Lung microvascular endothelial cell (primary cell): ENCODE measurements at places on chromosomes 1 and 21. TPM values are rescaled to one million over a fixed set of nuclear protein-coding genes. Genes with fewer than 3 reads are reported as not detected.

- no peak for DNase-seq
Observed at GRCh38 chr1:223645903-223646302, 19.6 kb downstream of the CAPN8 start.

- DNase-seq = no peak
Observed at GRCh38 chr1:210598135-210598652, 269.5 kb downstream of the HHAT start.

- peak; percentile 6 for DNase-seq
Observed at GRCh38 chr1:181386340-181386739, 97.0 kb upstream of the CACNA1E start.

DNA sequence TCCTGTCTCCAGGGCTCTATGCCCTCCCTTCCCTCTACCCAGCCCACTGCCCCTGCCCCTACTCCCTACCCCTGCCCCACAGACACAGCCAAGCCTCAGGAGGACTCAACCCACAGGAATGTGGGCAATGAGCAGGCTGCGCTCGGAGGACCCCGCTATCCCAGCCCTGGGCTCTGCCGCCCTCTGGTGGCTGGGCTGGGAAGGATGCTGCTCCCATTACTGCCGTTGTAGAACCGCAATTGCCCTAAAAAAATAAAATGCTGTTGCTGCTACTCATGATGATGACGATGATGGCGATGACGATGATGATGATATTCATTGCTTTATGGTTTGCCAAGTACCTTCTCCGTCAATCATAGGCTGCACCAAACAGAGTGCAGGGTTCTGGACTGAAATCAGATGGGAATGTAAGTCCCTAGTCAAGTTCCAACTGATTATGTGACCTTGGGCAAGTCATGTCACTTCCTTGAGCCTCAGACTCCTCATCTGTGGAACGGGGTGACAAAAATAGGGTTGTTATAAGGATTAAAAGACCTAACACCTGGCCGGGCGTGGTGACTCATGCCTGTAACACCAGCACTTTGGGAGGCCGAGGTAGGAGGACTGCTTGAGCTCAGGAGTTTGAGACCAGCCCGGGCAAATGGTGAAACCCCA is 24.6 kb downstream of the ARHGEF19 start:
- DNase-seq = peak; percentile 80

GRCh38 chr1:202568410-202568809 is 141.8 kb downstream of the SYT2 start:
- no peak for DNase-seq

GRCh38 chr1:216119600-216119999 is 303.6 kb downstream of the USH2A start:
- DNase-seq = peak; percentile 0

GRCh38 chr1:207891148-207891547 is 19.8 kb downstream of the CD34 start:
- DNase-seq = peak; percentile 60

- no peak for DNase-seq
Observed at GRCh38 chr1:40004857-40005256, 35.7 kb upstream of the CAP1 start.

GRCh38 chr1:31127266-31127665 is 61.7 kb upstream of the PUM1 start:
- DNase-seq = no peak

- peak; percentile 83 for DNase-seq
Observed at GRCh38 chr1:9784508-9785133, 39.1 kb downstream of the CLSTN1 start.

- no peak for DNase-seq
Observed at GRCh38 chr1:209780268-209780667, 4.1 kb downstream of the C1orf74 start.

GRCh38 chr1:221327954-221328353 is 413.9 kb downstream of the DUSP10 start:
- DNase-seq = peak; percentile 8

DNA sequence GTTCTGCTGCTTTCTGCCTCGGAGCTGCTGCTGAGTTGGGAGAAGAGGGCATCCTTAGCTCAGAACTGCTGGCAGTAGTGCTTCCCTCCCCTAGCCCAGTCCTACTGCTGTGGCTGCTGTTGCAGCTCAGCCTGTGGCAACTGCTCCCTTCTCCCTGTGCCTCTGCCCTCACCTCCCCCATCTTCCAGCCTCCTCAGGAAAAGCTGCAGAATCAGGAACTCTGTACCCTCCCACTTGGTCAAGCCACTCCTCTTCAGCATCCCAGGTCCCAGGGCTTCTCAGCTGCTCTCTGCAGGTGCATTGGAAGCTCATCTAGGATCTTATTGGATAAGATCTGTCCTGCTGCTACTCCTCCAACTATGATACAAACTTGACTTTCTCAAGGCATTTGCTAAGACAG is 316.7 kb downstream of the BRINP2 start:
- DNase-seq = no peak

GRCh38 chr1:66316464-66317247 is 217.3 kb upstream of the SGIP1 start:
- DNase-seq = peak; percentile 69

DNA sequence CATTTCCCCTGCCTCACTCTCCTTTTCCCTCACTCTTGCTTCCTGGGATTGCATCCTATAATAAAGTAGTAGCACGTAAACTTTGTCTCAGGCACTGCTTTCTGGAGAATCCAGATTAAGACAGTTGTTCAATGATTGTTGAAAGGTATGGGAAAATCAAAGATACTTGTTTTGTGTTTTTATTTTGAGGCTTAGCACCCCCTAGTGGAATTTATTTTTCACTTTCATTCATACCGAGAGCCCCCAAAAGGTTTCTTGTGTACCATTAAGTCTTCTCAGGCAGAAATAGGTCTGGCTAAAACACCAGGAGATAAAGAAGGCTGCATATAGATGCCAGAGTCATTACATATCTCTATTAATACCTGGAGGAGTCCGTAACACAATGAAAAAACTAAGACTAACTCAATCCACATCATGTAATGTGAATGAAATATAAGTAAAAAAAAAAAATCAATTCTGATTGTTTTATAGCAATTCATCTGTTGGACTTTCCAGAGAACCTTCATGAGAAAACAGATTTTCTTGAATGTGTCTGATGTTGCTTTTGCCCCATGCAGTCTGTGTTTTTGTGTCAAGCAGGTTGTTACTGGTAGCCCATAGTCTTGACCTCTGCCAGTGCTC is 103.5 kb downstream of the RPE65 start:
- peak; percentile 51 for DNase-seq

DNA sequence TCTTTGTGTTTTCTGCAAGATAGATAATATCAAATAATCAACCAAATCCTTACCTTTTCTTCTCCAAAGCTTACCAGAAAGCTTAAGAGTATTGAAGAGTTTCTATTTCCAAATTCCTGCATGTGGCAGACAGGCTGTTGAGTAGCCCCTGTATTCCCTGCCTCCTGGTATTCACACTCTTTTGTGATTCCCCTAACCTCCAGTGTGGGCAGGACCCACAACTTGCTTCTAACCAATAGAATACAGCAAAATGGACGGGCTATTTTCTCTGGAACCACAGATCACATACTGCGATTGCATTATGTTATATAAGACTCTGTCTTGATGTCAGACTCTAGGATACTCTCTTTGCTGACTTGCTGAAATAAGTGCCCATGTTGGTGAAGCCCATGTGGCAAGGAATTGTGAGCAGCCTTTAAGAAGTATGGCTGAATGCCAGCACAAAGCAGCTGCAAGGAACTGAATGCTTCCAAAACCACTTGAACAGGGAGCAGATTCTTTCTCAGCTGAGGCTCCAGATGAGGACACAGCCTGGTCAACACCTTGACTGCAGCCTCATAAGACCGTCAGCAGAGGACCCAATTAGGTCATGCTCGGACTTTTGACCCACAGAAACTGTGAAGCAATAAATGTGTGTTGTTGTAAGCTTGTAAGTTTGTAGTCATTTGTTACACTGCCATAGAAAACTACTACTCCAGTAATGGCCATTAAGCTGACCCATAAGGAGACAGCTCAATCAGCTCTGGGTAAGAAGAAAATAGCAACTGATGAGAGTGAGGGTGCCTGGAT is 47.9 kb upstream of the PLXNA2 start:
- no peak for DNase-seq

DNA sequence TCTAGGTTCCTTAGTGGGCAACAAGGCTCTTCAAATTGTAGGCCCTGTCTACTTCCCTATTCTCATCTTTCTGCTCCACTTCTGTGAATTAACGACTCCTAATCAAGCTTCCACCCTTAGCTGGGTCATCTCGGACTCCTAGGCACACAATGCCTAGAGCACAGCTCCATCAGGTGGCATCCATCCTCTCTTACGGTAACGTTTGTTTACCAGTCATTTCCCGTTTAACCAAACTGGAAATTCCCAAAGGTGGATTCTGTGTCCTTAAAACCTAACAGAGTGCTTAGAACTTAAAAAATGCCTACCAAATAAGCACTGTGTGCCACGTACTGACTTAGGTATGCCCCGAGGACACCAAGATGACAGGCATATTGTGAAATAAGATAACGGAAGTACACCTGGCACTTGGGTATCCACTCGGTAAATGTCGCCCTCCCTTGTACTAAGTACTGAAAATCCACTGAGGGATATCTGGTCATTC is 1.5 kb downstream of the PARP1 start:
- no peak for DNase-seq

DNA sequence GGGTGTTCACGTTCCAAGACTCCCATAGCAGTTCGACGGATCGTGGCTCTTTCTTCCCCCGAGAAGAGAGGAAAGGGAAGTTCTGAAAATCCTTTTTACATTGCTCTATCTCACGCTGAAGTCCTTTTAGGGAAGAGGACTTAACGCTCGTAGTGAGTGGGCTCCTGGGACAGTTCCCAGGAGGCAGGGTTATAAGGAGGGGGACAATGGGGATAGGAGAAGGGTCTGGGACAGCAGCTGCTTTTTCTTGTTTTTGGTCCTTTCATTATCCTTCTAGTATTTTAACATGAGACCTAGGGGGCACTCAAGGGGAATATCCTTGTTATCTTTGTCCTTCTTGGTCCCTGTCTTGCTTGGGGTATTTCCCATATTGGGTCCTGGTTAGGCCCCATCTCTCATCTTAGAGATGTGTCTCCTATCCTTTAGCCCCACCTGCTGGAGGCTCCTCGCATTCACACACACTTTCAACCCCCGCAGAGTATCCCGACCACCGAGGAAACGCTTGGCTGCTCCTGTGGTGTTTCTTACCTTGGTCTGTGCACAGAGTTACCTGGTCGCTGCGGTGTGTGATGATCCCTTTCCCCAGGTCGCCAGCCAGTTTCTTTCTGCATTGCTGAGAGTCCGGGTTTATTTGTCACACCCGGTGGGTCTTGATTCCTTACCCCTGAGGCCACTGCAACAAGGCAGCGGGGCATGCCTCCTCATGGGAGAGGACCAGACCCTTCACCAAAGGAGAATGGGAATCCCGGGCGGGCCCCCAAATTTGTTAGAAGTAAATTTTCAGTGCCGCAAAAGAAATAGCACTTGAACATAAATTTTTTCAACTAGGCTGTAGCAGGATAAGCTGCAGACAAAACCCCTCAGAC is 29.7 kb downstream of the SCCPDH start:
- DNase-seq = peak; percentile 74

DNA sequence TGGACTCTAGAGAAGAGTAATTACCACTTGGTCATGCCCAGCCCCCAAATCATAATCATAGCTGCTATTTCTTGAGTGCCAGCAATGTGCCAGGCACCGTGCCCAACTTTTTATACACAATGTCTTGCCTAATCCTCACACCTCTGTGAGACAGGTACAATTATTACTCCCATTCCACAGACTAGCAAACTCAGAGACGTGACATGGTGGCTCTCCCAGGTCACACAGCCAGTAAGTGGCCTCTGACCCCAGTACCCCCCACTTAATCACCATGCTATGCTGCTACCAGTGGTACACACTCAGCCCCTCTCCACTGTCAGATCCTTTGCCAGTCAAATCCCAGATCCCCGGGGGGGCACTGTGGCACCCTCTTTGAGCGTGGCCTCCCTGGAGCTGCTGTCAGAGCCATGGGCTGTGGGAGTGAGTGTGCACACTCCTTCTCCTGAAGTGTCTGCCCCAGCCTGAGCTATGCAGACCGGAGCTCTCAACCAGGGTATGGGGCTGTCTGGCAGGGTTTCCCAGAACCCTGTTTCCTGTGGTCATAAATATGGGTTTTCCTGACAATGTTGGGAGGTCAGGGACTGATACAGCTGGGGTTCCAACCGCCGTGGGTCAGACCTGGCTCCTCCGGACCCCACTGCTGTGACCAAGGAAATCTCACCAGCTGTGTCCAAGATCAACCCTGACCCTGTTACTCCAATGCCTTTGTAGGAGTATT is 51.8 kb downstream of the LACTBL1 start:
- peak; percentile 23 for DNase-seq

DNA sequence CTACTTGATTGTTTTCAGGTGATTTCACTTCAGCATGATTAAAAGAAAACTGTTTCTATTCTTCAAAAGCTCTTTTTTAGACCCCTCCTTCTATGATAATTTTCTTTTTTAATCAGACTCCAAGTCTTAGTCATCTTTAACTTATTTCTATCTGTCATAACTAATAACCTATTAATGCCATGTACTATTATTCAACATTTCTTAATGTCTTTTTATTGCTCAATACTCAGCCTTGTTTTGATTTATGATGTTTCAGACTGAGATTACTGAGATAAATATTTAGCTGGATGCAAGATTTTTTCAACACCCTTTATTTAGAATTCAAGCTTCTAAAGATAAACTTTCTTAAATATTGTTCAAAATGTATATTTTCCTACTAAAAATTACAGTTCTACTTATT is 53.6 kb downstream of the ATP6V1G3 start:
- no peak for DNase-seq

GRCh38 chr1:33057095-33057494 is 20.4 kb upstream of the AK2 start:
- no peak for DNase-seq

DNA sequence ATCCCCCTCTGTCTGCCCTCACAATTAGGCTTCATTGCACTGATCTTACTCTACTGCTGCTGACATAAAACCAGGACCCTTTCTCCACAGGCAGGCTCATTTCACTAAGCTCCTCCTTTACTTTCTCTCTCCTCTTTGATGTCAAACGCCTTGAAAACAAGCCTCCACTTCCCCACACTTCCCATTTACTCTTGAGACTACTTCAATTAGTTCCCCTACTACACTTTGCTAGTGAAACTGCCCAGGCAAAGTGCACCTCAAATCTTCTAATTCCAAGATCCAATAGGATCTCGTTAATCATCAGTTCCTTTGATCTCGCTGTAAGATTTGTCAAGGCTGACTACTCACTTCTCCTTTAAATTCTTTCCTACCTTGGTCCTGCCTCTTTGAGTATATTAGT is 5.9 kb upstream of the CDC20 start:
- DNase-seq = no peak

- no peak for DNase-seq
Observed at GRCh38 chr1:24284156-24284471, 35.0 kb upstream of the GRHL3 start.

Gene LIN28A
- not detected in 2 replicates for total RNA-seq

Gene KLHDC9
- 0.65 and 0.99 TPM in 2 replicates for total RNA-seq

Gene CD1D
- total RNA-seq = under 0.01 TPM in 2 replicates

Gene FAM3B
- not detected in 2 replicates for total RNA-seq

Gene RGS2
- 3.9 and 9.5 TPM in 2 replicates for total RNA-seq

Gene RGS18
- not detected in 2 replicates for total RNA-seq
